ENCODE measurements at places on chromosomes 4 and X.

DNA sequence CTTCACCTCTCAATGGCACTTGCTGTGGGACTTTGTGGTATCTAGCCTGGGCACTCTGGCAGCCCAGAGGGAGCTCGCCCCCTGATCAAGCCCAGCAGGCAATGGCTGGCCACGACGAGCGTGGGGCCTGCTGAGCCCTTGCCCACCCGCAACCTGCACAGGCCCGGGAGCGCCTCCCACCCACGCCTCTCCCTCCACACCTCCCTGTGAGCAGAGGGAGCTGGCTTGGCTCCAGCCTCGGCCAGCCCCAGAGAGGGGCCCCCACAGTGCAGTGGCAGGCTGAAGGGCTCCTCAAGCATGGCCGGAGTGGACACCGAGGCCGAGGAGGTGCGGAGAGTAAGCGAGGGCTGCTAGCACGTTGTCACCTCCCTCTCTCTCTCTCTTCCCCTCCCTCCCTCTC lies 595.8 kb downstream of the TRIML1 start:
- no peak for DNase-seq

- no peak for DNase-seq
Observed at GRCh38 chrX:8453611-8454010, 11.0 kb upstream of the VCX3B start.

- DNase-seq, result peak; percentile 9
Observed at GRCh38 chr4:71009890-71010588, 16.6 kb downstream of the DCK start.

GRCh38 chr4:140152751-140153418 lies 1.1 kb downstream of the MAML3 start:
- peak; percentile 62 for DNase-seq

DNA sequence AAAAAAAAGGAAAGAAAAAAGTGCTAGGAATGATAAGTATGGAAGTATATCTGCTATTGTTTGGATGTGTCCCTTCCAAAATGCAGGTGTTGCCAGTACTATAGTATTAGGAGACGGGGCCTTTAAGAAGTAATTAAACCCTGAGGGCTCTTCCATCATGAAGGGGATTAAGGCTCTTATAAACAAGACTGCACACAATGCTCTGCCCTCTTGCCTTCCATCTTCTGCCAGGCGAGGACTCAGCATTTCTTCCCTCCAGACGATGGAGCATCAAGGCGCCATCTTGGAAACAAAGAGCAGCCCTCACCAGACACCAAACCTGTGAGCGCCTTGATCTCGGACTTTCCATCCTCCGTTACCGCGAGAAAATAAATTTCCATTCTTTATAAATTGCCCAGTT lies 120.1 kb upstream of the GPM6A start:
- DNase-seq, result no peak

GRCh38 chr4:143555676-143556075 lies 42.2 kb downstream of the SMARCA5 start:
- no peak for DNase-seq

DNA sequence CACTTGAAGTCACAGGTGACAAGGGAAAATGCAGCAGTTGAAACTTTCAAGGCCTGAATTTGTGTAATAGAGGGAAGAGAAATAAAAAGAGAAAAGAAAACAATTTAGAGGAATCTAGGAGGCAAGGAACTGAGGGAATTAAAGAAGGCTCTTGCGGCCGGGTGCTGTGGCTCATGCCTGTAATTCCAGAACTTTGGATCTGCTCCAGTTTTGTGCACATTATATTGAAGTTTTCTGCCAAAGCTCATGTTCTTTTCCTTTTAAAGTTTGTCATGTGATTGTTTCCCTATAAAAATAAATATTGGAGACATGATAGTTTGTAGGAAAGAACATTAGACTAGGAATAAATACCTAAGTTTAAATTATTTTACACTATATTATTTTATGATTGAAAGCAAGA lies 433.9 kb upstream of the CPEB2 start:
- DNase-seq, result no peak

DNA sequence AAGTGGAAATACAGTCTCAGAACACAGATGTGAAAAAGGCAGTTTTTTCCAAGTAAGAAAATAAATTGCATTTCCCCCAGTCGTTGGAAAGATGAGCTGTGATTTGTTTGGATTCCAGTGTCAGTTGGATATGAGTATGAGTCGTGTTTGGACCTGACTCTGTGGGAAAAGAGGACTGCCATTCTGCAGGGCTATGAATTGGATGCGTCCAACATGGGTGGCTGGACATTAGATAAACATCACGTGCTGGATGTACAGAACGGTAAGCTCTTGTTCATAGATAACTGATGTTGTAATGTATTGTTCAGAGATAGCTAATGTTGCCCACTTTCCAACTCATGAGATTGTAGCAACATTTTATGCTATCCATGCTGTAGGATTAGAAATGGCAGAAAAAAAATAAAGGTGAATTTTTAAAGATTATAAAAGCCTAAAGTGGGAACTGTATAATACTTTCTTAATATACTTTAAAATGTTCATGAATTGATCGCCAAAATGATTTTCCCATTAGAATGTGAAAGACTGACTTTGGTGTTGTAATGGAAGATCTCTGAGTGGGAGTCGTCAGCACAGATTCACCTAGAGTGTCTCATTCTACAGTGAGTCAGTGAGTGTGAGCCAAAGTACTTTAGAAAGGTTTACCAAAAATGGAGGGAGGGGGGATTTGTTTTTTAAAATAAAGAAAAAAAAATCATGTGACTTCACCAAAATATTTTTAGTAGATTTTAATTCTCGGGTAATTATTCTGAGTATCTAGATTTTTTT lies 178.7 kb downstream of the DCTD start:
- DNase-seq, result no peak

DNA sequence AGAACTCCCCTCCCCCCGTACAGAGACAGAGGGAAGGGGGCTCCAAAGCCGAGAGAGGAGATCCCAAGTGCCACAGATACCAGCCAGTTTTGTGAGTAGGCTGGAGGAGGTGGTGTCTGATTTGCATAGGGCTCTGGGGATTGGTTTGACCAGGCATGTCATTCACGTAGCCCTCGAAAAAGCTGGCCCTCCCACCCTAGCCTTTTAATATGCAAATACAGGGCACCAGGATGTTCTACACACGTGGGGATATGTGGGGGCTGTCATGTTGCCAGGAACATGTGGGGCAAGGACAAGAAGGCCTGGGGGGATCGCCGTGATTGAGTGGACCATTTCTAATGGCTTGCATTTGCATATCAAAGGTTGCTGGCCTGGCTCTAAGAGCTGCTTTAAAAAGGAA lies 272.9 kb downstream of the PPP1R2C start:
- DNase-seq, result no peak

DNA sequence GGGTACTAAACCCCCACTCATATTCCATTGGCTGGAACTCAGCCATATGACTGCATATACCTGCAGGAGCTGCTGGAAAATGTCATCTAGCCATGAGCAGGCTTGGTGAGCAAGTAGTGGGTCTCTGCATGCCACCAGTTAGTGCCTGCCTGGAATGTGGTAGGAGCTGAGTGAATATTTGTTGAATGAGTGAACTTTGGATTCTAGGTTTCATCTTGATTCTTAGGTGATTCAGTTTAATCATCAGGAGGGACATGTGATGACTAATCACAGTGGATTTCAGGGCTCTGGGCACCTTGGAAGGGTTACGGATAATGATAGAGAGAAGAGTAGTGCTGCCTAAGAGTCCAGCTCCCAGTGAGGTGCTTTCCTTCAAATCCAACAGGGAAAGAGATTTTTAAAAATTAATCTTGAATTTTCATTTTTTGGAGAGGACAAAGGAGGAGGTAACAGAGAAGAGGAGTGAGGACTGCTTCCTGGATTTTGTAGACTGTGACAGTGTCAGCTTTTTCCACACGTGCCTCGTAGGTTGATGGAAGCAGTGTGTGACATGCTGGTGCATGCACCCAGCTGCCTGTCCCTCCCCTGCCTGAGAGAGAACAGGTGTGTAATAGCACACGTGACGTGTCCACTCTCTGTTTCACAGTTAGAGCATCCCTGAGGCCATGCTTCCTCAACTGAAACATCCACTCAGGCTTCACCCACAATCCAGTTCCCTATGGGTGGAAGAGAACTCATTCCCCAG lies 30.4 kb downstream of the NHS start:
- DNase-seq, result no peak

DNA sequence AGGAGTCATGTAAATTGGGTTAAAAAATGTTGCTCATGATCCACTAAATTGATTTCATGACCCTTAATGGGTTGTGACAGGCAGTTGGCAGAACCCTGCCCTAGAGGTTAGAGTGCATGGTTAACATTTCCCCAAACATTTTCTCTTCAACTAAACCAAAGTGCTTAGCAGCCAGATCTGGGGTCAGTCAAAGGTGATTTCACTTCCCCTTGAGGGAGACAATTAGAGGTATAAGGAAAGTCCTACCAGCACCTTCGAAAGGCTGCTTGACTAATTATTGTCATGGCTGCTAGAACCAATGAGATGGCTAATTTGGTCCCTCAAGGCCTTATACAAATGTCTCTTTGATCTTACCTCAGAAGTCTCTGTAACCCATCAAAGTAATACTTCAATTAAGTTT lies 30.9 kb upstream of the INTS6L start:
- DNase-seq, result no peak

GRCh38 chrX:122941806-122942205 lies 242.3 kb upstream of the GRIA3 start:
- DNase-seq, result no peak

DNA sequence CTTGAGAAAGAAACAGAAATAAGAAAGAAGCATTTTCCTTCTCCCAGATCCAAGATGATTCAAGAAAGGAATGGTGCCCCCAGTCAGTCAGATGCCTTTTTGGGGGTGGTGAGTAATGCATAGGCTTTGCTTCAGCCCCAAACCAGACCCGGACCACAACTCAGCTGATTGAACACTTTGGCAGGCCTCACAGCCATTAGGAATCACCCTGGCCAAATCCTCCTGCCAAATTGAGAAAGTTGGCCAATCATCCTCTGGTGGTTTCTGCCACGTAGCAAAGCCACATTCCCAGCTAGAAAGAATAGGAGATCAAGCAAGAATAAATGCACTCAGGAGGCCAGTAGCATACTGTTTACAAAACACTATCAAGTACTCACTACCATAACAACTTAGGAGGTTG lies 33.7 kb downstream of the FRMD7 start:
- no peak for DNase-seq

GRCh38 chr4:20317424-20317985 lies 65.8 kb downstream of the SLIT2 start:
- no peak for DNase-seq

GRCh38 chrX:133265331-133265730 lies 47.2 kb upstream of the TFDP3 start:
- no peak for DNase-seq

- DNase-seq, result no peak
Observed at GRCh38 chr4:122744229-122744628, 11.7 kb downstream of the BBS12 start.

DNA sequence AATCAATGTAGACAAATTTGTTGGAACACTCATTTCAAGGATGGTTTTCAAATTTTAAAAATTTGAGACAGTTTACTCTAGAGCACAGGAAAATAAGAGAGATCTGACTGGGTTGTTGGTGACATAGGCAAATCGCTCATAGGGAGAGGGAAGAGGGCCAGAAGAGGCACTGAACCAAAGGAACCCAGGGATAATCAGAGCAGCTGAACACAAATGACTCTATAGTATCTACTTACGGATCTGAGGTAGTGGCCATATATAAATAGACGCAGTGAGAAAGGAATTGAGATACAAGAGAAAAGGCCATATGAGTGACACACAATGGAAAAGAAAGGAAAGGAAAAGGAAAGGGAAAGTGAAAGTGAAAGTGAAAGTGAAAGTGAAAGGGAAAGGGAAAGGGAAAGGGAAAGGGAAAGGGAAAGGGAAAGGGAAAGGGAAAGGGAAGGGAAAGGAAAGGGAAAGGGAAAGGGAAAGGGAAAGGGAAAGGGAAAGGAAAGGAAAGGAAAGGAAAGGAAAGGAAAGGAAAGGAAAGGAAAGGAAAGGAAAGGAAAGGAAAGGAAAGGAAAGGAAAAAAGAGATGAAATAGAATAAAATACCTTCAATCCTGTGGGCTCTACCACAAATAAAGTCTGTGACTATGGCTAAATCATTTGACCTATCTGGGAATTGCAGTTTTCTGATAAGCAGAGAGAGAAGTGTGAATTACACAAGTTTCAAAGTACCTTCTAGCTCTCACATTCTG lies 759.2 kb downstream of the DMD start:
- DNase-seq, result no peak

Measured in CD4-positive, alpha-beta T cell treated with Interleukin-6 for 4 hours (primary cell).